ENCODE measurements at places on chromosomes 12 and 14.

DNA sequence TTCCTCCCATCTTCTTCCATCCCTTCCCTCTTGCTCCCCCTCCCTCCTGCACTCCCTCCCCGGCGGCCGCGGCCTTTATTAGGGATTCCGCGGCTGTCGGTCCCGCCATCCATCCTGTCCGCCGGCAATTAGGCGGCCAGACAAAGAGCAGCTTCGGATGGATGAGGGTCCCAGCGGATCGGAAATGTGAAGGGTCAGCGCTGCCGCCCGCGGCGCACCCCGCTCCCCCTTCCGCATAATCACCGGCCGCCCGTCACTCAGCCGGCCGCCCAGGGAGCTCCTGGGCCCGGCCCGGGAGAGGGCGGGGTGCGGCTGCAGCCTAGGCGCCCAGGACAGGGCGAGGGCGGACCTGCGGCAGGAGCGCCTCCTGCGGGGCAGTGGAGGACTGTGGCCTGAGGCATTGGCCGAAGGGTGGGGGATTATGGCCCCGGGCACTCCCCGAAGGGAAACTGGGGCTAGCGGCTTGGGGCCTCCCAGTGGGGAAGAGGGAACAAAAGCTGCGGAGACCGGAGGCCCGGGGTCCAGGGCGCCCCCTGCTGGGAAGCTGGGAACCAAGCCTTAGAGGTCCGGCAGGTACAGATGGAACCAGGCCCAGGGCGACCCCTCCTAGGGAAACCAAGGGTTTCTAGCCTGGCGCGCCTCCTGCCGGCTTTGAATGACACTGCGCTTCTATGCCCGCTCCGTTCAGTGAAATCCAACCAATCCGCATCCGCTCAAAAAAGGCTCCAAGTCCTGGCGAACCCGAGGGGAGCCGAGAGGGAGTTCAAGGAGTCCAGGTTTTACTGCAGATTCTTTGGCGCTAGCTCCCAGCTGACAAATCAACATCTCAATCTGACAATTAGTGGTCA is 4.4 kb upstream of the DNAJC22 start:
- peak; percentile 80 for DNase-seq

DNA sequence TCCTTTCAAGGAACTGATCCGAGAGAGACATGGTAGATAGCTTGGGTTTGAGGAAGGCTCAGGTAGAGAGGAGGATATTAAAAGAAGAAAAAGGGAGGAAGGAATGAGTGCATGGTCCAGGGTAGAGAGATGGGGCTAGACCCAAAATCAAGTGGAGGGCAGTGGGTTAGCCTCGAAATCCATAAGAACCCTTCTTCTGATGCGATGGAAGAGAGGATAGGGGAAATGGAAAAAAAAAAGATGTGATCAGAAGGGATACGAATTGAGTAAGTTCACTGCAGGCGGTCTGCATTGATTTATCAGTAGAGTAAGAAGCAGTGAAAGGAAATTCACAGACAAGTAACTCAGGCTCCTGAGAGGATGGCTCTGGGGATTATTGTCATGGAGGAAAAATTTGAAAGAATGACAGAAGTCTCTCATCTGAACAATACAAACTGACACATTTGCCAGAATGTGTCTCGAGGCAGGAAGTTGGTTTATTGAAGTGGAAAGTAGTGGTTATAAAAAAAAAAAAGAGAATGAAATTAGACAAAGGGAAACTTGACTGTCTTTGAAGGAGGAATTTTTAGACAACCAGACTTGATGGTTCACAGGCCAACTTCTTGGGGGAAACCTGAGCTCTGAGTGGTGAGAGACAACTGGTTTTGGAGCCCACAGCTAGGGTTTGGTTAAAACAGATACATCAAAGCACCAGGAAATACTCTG is 10.2 kb downstream of the PPFIBP1 start:
- DNase-seq = no peak

DNA sequence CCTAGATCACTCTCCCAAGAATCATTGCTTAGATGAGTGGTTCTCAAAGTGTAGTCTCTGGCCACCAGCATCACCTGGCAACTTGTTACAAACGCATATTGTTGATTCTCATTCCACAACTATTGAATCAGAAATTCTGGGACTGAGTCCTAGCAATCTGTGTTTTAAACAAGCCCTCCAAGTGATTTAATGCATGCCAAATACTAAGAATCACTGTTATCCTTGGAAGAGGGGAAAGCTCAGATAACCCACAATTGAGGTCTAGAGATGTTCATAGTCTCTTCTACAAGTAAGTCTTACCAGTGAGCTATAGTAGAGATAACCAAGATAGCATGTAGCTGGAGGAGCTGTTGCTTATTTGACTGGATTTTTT is 666.6 kb downstream of the DIO2 start:
- no peak for DNase-seq

- DNase-seq = no peak
These were observed 108.4 kb downstream of the BRMS1L start for GRCh38 chr14:35934499-35934898.

- DNase-seq = no peak
These were observed 328.2 kb downstream of the RPL10L start for GRCh38 chr14:46323404-46323762.

DNA sequence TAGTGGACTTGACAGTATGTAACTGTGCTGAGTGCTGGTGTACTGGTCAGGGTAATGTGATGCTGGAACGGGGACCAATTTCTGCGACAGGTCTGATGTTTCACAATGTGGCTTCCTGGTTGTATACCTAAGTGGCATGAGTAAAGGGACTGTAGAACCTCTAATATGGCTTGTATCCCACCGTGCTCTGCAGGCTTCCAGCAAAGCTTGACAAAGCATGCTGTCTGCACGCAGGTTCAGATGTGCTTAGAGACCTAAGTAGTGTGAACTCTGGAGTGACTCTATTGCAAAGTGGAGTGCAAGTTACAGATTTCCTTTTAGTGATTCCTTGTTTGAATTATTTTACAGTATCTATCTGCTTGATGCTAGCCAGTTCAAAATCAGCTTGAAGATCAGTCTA is 415.8 kb upstream of the NOVA1 start:
- DNase-seq = no peak

DNA sequence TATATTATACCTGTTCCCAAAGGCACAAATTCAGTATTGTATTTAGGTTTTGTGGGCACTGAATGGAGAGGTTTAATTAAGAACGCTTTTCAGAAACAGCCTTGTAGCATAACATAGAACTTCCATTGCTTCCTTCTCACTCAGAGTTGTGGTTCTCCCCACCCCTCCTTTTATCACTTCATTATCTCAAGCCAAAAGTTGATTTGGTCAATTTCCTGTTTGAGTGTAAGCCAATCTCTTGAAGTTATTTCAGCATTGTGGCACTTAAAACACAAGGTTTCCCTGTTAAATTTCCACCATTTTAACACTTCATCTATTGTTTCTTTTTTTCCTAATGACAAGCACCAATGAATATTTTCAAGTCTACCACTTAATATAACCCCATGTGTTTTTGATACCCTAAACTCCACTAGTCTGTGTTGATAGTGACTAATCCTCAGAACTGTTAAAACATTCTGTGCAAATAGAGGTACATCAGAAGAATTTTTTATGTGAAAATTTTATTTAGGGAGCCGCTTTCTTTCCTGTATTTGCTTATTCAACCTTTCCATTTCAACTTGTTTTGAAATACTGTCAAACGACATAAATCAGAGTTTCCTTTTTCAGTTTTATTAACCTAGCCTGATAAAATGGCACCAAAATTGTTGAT is 340.1 kb downstream of the BCAT1 start:
- no peak for DNase-seq

- DNase-seq = peak; percentile 10
These were observed 67.7 kb upstream of the DDX11 start for GRCh38 chr12:31005944-31006361.

GRCh38 chr14:100868621-100869370 is 34.7 kb downstream of the RTL1 start:
- peak; percentile 11 for DNase-seq

GRCh38 chr14:48957486-48957885 is 628.7 kb downstream of the RPS29 start:
- DNase-seq = peak; percentile 16

- no peak for DNase-seq
These were observed 781 bp downstream of the NPAS3 start for GRCh38 chr14:32939254-32940065.

- DNase-seq = no peak
These were observed 55.8 kb downstream of the BCL2L14 start for GRCh38 chr12:12126551-12126950.

GRCh38 chr12:103011974-103012763 is 54.7 kb downstream of the ASCL1 start:
- DNase-seq = no peak

GRCh38 chr12:118981285-118982211 is at the start of gene SRRM4:
TSS of gene SRRM4 (plus strand) at chr12:118981541. CDS start at chr12:118981883, 342 bp downstream.
- no peak for DNase-seq

GRCh38 chr14:105013150-105013785 is 7.6 kb downstream of the CDCA4 start:
- DNase-seq = no peak

DNA sequence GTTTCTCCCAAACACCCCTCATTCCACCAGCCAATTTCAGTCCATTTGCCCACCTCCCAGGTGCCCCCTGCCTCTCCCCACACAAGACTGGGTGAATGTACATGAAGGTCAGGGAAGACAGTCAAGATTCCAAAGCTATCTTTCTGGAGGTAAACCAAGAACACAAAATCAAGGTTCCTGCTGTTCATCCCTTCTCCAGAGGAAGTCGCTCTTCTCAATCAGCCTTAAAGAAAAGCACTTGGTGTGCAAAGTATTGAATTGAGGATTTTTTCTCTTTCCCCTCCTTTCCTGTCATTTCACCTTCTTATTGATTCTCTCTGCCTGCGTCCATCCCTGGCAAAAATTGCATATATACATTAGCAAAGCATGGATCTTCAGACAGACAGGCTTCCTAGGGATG is 4.5 kb downstream of the GRIN2B start:
- DNase-seq = no peak

DNA sequence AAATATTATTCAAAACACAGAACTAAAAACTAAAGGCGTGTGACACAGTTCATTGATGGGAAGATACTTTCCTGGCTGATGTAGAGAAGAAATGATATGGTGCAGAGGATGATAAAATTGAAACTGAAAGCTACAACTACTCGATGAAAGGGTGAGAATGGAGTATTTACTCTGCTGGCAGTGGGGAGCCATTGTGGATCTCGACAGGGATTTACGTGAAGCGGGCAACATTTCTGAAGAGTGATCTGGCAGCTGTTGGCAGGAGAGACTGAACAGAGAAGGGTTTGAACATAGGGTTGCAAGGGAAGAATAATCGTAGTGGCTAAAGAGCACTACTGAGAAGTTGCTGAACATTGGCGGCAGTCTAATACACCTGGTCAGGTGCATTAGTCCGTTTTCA is 464.9 kb downstream of the PDZRN4 start:
- no peak for DNase-seq

DNA sequence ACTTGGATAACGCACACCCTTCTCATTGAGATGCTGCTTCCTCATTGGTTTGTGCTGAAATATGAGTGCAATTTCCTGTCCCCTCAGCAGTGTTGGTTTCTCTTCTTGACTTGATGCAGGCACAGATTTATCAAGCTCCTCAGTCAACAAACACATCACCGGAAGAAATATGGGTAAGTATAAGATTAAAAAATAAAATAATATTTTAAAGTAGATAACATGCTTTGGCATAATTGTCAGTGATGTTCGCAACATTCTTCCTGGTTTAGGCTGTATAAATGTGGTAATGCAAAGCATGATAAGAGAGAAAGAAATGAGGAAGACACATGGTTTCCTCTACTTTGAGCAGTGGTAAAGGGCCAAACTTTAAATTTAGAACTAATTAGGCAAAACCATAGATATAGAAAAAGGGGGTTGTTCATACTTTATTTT is at the start of gene GPR65:
GPR65 (plus strand) TSS at position 86 of the 432 bp plus-strand sequence. CDS start 5,713 bp downstream, outside the sequence.
- DNase-seq = peak; percentile 59

DNA sequence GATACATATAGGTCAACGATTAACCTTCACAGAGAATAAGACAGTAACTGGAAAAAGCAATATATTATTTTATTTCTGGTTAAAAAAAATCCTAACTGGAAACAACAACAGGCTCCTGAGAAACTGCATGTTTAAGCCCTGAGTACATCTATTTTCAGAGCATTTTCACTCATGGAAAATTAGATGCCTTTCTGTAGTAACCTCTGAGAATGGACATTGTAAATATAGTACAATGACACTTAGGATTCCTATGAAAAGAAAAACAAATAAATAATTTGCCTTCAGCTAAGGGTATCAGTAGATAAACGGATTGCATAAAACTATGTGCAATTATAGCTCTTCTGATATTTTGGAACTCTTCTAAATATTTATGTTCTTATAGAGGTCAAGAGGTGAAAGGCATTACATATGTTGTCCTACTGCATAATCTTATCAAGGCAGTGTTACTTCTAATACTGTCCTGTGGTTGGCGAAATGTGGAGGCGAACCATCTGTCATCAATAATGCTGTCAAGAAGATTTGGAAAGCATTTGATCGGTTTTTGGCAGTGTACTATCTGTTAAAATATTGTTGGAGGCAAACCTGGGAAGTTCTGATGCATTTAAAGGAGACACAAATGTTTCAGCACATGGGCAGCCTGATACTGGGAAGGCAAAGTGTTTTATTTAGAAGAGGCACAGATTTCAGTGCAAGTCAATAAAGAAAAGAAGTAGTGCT is 381.8 kb downstream of the BTG1 start:
- DNase-seq = no peak

- no peak for DNase-seq
These were observed 26.3 kb downstream of the RTN1 start for GRCh38 chr14:59844186-59844812.

GRCh38 chr12:42141981-42142606 is 2.6 kb downstream of the GXYLT1 start:
- no peak for DNase-seq

GRCh38 chr12:27802936-27803335 is 22.9 kb upstream of the MANSC4 start:
- no peak for DNase-seq

GRCh38 chr12:103109861-103110260 is 152.4 kb downstream of the ASCL1 start:
- no peak for DNase-seq

- no peak for DNase-seq
These were observed 566.9 kb downstream of the NRXN3 start for GRCh38 chr14:78737116-78737515.

DNA sequence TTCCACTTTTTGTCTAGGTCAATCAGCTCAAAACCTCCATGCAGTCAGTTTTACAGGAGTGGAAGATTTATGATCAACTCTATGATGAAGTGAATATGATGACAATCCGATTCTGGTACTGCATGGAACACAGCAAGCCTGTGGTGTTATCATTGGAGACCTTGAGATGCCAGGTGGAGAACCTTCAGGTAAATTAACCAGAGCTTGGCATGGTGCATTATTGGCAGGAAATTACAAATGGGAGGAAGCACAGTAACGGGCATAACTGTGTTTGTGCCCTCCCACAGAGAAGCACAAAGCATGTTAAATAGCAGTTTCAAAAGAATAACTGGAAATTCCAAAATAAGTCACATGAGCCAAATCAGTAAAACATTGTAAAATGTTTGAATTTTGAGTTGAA is 135.6 kb downstream of the ESR2 start:
- no peak for DNase-seq
